ENCODE measurements at places on chromosomes 6 and 20.
A peak's percentile ranks its signal among the peaks of the same experiment; 100 is the strongest.

- no peak for DNase-seq
Measured at GRCh38 chr6:101830501-101831031, 437.1 kb downstream of the GRIK2 start.

DNA sequence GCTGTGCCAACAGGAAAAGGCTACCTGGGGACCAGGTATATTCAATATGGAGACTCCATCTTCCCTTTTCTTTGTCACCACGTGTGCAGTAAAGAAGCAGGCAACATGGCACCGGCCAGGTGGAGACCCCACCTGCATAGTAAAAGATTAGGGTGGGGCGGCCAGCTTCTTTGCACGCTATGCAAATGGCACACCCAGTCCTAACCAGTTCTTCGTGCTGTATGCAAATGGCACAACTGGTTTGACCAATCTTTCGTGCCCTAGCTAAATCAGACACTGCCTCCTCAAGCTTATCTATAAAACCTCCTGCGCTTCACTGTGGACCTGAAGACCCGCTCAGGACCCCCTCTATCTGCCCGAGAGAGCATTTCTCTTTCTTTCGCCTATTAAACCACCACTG, 88.8 kb upstream of the EZR start:
- DNase-seq = no peak

- no peak for DNase-seq
Measured at GRCh38 chr6:159169557-159170332, 545 bp downstream of the FNDC1 start.

GRCh38 chr6:150153905-150154492, 11.2 kb downstream of the PPP1R14C start:
- DNase-seq = no peak

DNA sequence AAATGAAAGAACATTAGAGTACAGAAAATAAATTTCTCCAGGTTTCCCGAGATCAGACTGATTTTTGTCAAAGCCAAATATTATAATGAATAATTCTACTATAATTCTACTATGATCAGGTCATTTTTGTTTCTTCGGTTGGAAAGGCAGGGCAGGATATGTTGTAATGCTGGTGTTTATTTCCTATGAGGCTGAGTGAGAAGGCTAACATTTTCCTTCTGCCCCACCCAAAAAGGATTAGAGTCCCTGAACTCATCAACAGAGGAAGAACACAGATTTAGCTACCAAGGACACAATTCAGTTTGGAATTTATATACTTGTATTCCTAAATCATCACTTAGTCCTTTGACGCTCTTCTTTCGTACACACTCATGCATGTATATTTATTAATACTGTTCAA, 318.9 kb downstream of the SYNE1 start:
- DNase-seq = no peak

GRCh38 chr6:116975600-116975999, 98.6 kb downstream of the RFX6 start:
- DNase-seq = no peak

- DNase-seq = no peak
Measured at GRCh38 chr6:31308845-31309175, 36.9 kb upstream of the HLA-C start.

DNA sequence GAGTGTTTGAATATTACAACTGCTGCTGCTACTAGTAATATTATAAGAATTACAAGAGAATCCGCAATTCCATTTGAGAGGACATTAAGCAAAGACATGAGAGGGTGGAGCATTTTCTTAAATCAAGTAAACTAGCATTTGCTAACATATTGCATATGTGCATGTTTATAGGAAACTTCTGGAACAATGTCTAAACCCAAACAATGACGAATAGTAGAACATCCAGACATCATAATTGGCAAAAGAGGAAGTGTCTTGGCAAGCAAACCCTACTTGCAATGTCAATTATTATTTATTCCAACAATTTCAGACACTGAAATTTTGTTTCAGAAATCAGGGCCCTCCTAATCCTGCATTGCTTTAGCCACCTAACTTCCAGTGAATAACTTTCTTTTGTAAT, 1155.3 kb upstream of the GJE1 start:
- DNase-seq = no peak

DNA sequence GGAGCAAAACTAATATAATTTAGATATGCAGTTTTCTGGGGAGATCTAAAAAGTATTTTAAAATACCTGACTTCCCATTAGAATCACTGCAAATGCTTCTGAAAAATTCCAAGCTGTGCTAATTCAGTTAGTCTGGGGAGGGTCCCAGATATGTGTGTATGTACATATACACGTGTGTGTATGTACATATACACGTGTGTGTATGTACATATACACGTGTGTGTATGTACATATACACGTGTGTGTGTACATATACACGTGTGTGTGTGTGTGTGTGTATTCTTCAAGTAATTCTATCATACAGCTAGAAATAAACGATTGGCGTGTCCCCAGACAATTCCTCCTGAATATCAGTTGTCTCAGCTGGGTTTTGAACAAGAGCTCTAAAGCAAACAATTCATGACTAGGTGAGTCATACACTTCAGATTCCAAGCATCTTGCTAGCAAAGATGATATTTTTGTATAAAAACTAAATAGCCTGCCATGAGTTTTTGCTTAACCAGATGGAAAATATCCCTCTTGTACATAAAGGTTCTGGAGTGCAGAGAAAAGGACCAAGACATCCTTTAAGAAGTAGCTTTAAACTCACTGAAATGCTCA, 58.2 kb downstream of the SPACA1 start:
- DNase-seq = no peak

- DNase-seq = no peak
Measured at GRCh38 chr6:109031416-109031815, 63.2 kb downstream of the SESN1 start.

DNA sequence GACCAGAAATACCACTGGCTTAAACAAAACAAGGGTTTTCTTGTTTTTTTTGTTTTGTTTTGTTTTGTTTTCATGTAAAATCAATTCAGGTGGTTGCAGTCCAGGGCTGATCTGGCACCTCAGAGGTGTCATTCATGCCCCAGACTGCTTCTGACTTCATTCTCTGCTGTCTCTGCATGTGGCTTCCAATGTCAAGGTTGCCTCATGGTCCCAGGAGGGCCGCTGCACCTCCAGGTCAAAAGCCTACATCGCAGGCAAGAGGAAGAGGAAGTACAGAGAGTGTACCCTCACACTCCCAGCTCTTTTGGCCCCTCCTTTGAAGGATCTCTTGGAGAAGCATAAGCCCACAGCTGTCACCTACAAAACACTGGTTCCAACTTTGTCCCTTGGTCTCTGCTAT, 1.4 kb upstream of the BTN3A1 start:
- DNase-seq = no peak

- DNase-seq = no peak
Measured at GRCh38 chr6:139580592-139581484, 206.4 kb upstream of the CITED2 start.

DNA sequence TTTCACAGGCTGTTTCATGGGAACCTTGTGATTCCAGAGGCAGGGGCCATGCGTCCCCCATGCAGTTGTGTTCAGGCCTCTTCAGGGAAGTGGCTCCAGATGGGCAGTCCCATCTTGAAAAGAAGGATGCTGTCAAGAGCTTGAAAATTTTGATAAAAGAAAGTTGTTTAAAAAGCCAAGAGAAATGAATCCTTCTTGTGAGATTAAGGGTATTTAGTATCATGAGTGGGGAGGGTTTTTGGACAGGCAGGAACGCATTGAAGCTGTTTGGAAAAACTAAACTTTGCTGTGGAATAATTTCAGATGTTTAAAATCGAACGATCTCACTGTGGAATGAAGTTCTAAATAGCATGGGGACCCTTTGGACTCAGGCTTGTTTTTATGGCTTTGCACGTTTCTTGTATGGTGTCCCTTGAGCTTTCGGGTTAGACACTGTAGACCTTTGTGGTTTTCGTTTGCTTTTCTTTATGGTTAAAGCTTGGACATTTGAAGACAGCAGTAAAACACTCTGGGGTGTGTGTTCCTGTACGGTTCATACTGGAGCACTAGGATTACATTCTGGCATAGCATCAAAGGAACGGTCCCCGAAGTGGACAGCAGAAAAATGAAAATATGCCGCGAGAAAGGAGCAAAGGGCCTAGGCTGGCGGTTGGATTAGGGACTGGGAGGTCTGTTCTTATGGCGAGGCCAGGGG, 18.2 kb downstream of the KIF25 start:
- no peak for DNase-seq

- no peak for DNase-seq
Measured at GRCh38 chr6:52304983-52305390, 20.4 kb upstream of the MCM3 start.

DNA sequence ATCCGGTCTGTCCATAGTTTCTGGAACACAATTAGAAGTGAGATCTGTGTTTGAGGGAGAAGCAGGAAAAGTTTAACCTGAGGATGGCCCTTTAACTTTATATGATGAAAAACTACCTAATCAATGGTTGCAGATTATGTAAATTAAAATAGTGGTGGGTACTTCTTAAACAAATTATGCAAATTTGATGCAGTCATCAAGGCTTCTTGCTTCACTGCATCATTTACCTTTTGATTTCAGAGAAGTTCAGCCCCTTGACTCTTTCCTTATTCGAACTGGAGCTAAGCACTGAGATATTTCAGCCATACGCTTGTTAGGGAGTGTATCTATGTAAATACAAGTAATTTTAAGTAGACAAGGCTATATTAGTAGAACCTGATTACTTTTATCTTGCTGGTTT, 73.8 kb downstream of the JARID2 start:
- no peak for DNase-seq

GRCh38 chr6:18265787-18266522, 1.6 kb upstream of the DEK start:
- DNase-seq = no peak

- DNase-seq = no peak
Measured at GRCh38 chr6:27281105-27281539, 31.0 kb downstream of the POM121L2 start.

GRCh38 chr6:23620911-23621401, 505.1 kb upstream of the NRSN1 start:
- no peak for DNase-seq

GRCh38 chr6:25025248-25025918, 89.6 kb upstream of the RIPOR2 start:
- DNase-seq = no peak

DNA sequence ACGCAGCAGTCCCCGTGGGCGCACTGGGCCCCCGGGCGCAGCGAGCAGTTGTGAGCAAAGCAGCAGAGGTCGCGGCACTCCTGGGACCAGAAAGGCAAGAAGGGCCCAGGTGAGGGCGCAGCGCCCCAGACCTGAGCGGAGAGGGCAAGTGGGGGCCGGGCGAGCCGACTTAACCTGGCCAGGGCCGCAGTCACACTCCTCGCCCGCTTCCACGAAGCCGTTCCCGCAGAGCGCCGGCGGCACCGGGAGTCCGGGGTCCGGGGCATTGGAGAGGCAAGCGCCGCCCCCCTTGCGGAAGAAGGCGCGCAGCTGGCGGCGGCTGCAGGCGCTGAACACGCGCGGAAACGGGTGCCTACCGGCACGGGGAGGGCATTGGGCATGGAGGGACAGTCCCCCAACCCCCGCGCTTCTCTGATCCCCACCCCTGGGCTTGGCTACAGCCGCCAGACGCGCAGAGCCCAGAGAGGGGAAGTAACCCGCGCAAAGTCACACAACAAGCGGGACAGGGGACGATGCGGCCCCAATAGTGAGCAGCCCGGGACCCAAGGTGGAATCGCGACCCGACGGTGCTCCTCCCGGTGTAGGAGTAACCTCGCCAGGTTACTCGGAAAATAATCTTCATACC, 9.2 kb downstream of the ADAM33 start:
- no peak for DNase-seq

DNA sequence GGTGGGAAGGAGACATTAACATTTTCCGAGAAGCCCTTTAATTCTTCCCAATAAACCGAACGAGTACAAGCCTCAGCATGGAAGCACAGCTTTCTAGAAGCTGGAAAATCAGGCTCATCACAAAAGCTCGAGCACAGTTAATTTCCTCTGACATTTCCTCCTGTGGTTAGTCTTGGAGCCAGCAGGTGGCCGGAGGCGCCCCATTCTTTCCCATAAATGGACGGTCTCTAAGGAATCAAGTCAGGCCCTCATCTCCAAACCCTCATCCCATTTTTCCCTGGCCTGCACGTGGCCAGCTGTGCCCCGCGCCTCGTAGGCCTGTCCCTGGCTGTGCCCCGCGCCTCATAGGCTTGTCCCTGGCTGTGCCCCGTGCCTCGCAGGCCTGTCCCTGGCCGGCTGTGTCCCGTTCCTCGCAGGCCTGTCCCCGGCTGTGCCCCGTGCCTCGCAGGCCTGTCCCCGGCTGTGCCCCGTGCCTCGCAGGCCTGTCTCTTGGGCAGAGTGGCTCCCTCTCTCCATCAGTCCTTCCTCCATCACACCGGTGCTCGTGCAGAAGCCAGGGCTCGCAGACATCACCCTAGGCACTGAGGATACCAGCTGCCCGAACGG, 19.7 kb upstream of the NTSR1 start:
- no peak for DNase-seq

DNA sequence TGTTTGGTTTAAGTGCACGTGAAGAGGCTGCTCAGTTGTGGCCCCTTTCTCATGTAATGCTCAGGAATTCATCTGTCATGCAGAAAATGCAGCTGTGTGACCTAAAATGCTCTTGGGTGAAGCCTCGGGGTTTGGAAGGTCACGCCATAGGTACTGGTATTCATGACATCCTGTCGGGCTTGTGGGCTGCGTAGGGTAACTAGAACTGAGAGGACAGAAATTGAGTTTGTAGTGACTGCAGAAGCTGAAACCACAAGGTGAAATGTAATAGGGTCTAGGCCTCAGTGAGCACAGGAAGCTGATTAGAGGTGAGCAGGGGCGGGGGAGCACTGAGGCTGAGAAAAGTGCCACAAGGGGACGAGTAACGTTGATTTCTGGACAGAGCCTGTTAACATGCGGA, 128.8 kb downstream of the SOBP start:
- DNase-seq = peak; percentile 2

GRCh38 chr6:44475779-44476434, 88.4 kb downstream of the CDC5L start:
- peak; percentile 22 for DNase-seq

GRCh38 chr6:166485651-166486535, 100.6 kb downstream of the RAMACL start:
- no peak for DNase-seq

DNA sequence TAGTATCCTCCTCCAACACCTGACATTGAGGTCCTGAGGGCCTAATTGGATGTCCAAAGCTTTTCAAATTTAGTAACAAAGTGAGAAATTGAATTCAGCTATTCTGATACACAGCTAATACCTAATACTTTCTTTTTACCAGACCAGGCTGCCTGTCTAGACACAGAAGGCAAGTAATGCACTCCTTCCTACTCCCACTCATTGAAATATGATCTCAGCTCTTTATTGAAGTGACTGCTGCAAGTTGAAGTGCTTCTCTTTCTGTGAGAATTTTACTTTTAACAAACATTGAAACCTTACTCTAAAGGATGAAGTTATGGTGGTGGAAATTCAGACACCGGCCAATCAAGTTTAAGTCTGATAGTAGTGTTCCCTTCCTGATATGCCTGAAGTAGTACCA, 90.8 kb upstream of the OGFRL1 start:
- no peak for DNase-seq

GRCh38 chr20:2135013-2135412, 33.4 kb downstream of the STK35 start:
- no peak for DNase-seq

All from stimulated activated CD8-positive, alpha-beta memory T cell treated with anti-CD3 and anti-CD28 coated beads, Interleukin-2, amount 100 ng/mL, for 1 hour (primary cell).